ENCODE measurements at places on chromosomes 5 and 9.
A peak's percentile ranks its signal among the peaks of the same experiment; 100 is the strongest.

GRCh38 chr5:62568800-62569432 is 9.7 kb upstream of the LRRC70 start:
- no peak for DNase-seq

GRCh38 chr9:26677965-26678706 is 214.5 kb downstream of the CAAP1 start:
- DNase-seq, result no peak

DNA sequence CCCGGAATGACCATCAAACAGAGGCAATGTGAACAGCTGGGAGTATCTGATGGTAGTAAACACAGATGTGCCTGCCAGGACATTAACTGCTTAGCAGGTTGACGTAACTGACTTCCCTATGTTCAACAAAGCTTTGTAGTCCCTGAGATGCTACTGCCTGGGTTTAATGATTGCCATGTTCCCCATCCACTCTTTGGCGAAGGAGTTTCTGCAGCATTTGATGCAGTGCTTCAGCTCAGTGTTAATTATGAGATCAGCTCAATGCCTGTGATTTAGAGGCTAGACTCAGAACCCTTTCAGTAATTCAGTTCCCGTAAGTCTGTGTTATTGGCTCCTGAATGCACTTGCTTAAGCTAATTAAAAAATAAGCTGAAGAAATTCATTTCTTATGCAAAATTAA is 547.3 kb upstream of the ZNF608 start:
- no peak for DNase-seq

DNA sequence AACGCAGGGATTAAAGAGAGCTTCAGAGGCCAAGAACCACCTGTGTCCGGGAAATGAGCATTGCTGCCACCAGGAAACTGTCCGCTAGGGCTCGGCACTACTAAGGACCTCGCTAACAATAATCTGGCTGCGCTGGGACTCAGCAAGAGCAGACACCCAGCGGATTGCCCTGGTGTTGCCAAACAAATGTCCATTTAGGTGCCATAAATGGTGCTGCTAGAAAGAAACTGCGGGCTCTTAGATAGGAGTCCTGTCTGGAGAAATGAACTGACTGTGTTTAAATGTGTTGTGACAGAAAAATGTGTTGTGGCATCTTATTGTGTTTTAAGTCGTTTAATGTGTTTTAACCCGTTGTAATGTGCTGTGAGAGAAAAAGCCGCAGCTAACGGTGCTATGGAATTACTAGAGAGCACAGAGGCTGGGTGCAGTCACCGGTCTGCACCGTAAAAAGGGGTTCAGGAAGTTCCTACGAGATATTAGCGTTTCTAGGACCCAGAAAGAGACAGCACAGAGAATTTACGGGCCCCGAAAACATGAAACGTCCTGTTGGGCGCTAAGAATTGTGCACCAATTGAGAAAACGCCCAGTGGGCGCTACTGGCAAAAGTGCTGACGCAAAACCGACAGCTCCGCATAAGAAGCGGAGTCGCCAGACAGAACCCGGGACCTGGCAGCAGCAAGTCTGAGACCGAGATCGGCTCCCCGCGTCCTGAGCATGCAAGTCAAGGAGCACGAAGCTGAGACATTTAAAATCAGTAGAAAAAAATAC is 90.6 kb downstream of the ANXA2R start:
- DNase-seq, result no peak

DNA sequence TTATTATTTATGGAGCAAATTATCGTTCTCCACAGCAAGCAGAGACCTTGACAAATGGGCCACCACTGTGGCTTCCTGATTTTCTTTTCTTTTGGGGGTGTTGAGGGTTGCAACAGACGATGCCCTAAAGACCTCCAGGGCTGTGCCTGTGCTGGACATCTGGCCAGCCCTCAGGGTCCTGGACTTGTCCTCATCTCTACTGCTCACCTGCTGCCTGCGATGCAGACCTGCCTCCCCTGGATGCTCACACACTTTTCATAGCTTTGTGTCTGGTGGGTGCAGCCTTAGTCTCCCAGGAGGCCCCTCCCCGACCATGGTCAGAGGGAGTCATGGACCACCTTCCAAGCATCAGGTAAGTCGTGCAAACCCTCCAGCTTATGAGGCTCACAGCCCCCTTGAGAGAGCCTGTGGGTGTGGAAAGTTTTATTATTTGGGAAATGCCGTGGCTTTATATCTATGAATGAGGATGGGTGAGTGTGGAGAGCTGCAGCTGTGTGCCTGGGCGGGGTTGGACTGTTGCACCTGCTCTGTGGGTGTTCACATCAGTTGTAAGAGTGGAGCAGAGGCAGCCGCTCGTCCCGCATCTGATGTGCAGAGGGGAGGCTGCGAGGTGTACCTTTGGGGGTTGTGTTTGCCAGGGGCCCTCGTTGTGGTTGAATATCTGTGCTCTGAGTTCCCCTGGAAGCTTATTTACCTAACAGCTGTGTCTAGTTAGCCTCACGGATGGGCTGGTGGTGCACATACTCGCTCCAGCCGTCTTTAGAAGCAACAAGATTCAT is 126.3 kb upstream of the IRX4 start:
- DNase-seq, result no peak

- DNase-seq, result no peak
These were observed 324.1 kb upstream of the TNC start for GRCh38 chr9:115442054-115442453.

DNA sequence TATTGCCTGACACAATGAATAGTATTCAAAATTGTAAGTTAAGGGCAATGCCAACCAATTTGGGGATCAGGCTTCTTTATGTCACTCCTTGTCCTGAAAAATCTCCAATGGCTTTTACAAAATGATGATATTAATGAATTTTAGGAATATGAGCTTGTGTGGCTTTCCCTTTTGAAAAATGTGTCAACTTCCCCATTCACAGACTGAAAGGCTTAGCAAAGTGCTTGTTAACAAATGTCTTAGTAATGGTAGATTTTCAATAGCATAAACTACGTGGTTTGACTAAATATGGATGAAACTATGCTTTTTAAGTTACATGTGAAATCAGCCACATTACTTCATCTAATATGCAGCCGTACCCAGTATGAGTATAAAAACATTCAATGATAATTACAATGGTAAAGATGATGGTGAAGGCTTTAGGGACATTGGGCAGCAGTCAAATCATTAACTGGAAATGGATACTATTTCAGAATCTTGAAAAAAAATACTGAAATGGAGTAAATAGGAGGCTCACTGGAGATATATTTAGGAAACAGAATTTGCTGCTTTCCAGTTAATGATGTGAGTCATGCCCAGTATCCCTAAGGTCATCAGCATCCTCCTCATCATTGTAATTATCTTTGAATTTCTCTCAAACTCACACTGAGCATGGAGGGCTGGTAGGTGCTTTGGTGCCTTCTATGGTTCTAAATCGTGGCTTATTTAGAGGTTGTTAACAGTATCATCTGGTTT is 113.3 kb upstream of the ZNF608 start:
- no peak for DNase-seq

DNA sequence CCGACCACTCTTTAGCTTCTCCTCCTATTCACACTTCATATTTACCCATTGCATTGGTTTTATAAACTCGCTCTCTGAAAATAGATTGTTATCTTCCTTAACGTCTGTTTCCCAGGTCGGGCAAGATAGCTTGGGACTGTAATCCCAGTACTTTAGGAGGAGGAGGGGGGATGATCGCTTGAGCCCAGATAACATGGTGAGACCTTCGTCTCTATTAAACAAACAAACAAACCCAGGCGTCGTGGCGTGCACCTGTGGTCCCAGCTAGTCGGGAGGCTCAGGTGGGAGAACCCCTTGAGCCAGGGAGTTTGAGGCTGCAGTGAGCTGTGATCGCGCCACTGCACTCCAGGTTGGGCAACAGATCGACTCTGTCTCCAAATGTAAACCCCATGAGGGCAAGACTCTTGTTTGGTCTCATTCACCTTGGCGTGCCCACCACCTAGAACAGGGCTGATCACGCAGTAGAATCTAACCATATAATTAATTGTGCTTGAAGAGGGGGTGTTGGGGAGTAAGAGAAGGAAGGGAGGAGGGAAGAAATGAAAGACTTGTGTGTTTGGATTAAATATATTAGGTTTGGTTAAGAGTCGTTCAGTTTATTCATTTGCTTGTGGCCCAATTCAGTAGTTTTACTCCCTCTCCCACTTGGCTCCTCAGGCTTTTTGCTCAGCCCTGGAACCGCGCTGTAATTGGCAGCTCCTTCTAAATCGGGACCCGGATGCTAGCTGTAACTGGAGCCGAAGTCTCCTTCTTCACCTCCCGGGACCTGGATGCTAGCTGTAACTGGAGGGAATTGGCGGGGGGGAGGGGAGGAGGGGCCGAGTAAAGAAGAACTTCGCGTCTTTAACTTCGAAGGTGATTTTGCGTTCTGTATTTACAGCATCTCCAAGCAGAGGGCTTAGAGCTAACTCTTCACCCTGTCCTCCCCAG is 24.9 kb downstream of the CDKN2A start:
- no peak for DNase-seq

- DNase-seq, result no peak
These were observed 14.0 kb downstream of the TMEM174 start for GRCh38 chr5:73186976-73187375.

GRCh38 chr5:169442403-169442874 is 141.1 kb upstream of the SPDL1 start:
- DNase-seq, result no peak

DNA sequence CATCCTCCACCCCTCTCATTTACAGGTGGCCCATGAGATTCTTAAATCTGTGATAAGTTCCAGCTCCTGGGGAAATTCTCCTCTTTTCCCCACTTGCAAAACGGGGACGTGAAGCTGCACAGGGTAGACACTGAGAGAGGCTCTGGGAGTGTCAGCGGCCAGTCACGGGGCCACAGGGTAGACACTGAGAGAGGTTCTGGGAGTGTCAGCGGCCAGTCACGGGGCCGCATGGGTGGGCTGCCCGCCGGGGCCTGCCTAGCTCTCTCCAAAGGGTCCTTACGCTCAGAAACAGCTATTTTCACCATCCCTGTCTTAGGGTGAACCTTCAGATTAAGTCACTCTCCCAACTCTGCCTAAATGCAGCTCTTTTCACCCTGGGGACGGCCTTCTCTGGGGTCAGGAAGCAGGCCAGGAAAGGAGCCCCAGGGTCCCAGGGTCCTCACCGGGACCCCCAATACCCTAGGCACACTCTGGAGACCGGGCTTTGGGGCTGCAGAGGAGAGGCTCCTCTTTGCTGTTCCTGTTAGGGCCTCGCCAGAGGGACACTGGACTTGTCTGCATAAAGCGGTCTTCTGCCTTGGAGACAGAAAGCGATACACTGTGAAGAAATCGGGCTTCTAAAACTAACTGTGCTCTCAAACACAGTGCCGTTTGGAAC is 1.5 kb downstream of the FAM78A start:
- no peak for DNase-seq

GRCh38 chr5:167481345-167481744 is 810.1 kb upstream of the WWC1 start:
- no peak for DNase-seq

GRCh38 chr9:71042448-71042990 is 78.9 kb downstream of the TRPM3 start:
- no peak for DNase-seq

DNA sequence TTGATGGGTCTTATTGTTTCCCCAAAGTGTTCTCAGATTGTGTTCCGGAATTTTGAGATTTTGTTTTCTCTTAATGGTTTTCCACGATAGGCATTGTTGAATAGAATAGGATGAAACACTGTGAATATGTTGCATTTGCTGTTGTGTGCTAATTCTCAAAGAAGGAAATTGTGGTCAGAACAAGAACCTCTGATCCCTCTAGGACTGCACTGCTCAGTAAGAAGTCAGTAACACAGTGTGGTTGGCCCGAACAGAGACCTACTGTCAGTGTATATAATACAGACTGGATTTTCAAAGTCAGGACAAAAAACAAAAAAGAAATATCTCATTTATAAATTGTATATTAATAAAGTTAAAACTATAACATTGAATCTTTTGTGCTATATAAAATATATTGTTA is 494.8 kb downstream of the MAT2B start:
- no peak for DNase-seq

DNA sequence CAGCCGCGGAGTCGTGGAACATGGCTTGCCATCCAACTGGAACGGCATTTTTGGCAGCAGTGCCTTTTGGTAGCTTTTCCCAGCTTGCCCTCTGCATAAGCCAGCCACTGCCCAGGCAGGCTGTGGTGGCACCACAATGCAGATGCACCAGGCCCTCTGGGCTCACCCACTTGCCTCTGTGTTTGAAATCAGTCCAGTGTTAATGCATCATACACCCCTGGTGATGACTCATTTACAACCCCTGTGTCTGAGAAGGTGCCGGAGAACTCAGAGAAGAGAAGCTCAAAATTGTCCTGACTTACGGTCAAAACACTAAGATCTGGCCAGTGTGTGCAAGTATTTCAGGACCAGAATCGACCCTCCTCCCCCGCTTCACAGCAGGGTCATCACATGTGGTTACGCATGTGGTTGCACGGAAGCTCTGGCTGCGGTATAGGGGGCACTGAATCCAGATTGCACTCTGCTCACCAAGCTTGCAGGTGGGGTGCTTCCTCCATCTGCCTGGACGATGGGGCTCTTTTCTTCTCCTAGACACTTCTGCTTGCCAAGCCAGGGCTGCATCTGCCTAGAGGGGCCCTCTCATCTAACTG is 66.5 kb upstream of the SMIM15 start:
- no peak for DNase-seq

GRCh38 chr9:82538634-82539033 is 524.3 kb downstream of the RASEF start:
- no peak for DNase-seq

DNA sequence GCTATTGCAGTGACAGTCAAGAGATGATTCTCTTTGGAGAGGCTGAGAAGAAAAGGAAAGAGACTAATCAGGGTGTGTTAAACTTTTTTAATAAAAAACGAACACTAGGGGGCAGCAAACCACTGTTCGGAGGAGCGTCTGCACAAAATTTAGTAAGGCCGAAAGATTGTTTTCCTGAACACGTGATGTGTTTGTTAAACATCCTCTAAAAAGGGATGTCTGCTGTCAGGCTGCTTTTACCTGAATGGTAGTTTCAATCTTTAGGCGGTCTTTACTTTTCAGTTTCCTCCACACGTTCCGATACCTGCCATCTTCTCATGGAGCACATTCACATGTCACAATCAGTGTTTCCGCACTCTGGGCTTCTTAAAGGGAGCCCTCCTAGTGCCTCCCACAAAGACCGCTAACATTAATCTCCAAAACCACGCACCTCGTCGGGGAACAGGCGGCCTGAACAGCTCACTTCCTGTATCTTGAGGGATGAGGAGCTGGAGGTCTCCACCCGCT is 125.2 kb downstream of the GPBP1 start:
- peak; percentile 17 for DNase-seq

- DNase-seq, result no peak
These were observed 15.4 kb upstream of the VPS13A start for GRCh38 chr9:77161966-77162365.

- no peak for DNase-seq
These were observed 55.5 kb upstream of the FUBP3 start for GRCh38 chr9:130523921-130524320.

Measured in NCI-H2107 (cell line).